Activated CD4-positive, alpha-beta T cell treated with anti-CD3 and anti-CD28 coated beads for 36 hours (primary cell): ENCODE measurements at places on chromosomes 1 and 21.

DNA sequence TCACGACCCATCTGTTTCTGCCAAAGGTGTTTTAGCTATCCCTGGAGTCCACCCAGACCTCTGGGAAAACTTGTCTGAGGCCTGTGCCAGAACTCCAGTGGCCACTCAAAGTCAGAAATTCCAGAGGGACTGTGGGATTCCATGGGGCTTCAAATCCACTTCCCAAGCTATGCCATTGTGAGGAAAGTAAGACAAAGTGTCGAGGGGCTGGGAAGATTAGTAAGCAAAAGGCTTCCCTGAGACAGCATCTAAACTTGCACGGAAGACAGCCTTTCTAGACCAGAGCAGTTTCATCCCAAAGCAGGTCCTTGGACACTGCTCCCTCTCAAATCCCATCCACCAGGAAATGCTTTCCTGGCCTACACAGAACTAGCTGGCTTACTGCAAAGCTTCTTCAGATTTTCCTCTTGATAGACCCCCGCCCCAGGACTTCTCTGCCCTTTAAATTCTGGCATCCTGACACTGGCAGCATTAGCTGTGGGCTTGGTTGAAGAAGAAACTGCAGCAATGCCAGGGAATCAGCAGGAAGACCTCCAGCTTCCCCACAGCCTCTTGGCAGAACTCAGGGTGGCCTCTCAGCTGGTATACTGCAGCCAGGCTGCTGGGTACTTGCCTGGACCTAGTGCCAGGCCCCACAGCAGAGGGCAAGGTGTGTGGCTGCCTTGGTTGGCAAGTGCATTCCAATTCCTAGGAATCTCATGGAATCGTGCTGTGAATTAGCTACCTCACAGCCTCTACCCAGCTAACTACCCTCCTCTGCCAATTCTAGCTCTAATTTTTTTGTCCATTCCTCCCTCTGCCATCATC lies 27.3 kb upstream of the LMX1A start:
- DNase-seq, result no peak

DNA sequence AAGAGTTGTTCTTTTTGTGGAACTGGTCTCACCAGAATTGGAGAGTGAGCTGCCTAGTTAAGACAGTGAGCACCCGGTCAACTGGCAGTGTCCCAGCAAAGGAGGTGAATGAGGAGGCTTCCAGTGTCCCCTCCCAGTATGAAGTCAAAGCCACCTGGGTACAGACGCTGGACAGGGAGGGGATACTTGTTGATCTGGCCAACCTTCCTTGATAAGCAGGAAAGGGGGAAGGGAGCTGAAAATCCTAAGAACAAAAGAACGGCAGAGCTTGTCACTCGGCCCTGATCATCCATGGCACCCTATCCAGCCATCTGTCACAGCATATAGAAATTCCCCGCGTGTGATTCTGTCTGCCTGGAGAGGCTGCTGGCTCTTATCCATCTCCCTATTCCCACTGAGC lies 91.5 kb downstream of the SSBP3 start:
- DNase-seq, result no peak

- DNase-seq, result no peak
Observed at GRCh38 chr1:54114955-54115354, 37.8 kb downstream of the CDCP2 start.

DNA sequence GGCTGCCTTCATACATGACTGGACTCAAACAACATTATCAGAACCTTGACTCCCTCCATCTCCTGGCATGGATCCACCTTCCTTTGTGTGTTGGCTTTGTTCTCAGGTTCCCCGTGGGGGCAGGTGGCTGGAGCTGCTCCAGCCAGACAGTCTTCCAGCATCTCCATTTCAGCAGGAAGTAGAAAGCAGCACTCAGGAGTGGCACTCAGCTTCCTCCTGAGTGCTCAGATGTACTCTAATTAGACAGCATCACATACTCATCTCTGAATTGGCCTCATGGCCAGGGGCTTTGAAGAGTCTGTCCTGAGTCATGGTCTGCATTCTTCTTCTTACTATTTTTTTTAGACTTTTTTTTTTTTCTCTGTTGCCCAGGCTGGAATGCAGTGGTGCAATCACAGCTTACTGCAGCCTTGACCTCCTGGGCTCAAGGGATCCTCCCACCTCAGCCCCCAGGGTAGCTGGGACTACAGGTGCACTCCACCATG lies 27.9 kb downstream of the OVAAL start:
- peak; percentile 27 for DNase-seq

- peak; percentile 72 for DNase-seq
Observed at GRCh38 chr1:38858833-38859560, 575 bp downstream of the RRAGC start.

DNA sequence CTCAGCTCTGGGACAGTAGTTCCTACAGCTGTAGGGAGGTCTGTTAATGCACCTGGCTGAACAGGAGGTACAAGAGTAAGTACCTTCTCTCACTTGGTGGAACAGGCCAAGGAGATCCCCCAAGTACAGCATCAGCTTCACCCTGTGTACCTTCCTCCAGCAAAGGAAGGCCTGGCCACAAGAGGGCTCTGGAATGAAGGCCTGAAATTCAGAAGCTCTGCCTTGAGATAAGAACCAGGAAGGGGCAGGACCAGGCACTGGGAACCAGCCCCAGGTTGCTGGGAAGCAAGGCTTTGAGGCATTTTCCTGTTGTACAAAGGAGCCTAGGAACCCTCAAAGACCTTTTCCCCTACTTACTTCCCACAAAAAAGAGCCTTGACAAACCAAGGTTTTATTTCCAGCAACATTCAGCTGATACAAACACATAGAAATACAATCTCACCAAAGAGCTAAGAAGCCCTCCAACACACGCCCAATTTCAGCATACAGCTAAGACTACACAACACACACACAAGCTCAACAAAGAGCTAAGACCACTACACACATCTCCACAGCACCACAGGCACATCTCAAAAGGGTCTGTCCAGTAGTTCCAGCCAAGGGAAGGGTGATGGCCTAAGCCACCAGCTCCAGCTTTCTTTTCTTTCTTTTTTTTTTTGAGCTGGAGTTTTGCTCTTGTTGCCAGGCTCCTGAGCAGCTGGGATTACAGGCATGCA lies 23.5 kb downstream of the F11R start:
- peak; percentile 71 for DNase-seq

- peak; percentile 11 for DNase-seq
Observed at GRCh38 chr1:43004587-43005459, 46.2 kb upstream of the SLC2A1 start.

GRCh38 chr1:81811757-81812371 lies 11.1 kb downstream of the ADGRL2 start:
- DNase-seq, result no peak

- no peak for DNase-seq
Observed at GRCh38 chr1:35524106-35524505, 33.1 kb downstream of the KIAA0319L start.

DNA sequence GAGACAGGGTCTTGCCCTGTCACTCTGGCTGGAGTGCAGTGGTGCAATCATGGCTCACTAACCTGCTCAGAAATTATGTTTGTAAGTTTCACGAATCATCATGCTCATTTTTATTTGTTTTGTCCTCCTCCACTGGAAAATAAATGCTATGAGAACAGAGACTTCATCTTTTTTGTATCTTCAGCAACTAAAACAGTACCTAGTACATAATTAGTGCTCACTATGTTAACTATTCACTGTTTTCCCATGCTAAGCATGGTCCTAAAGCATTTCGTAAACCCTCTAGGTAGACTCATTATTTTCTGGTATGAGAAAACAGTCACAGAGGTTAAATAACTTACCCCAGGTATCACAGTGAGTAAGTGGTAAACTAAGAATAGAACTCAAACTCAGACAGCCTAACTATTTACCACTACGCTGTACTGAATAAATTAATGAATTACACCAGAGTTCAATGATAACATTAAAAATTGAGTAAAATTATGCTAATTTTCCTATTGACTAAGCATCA lies 118.4 kb downstream of the RERE start:
- no peak for DNase-seq

- DNase-seq, result no peak
Observed at GRCh38 chr1:231338270-231339128, at the start of gene SPRTN. Gene SPRTN, plus strand, starts transcription at chr1:231338293. Its CDS starts 91 bp downstream, at chr1:231338384.

GRCh38 chr1:171581226-171581625 lies 40.8 kb upstream of the MYOCOS start:
- no peak for DNase-seq

- DNase-seq, result no peak
Observed at GRCh38 chr1:32901823-32902534, 790 bp upstream of the TMEM54 start.

GRCh38 chr1:158810311-158810710 lies 20.8 kb upstream of the MNDA start:
- DNase-seq, result no peak

- no peak for DNase-seq
Observed at GRCh38 chr1:233641029-233641428, 27.1 kb downstream of the KCNK1 start.

GRCh38 chr1:195026792-195027191 lies 1581.4 kb downstream of the KCNT2 start:
- no peak for DNase-seq

GRCh38 chr1:72037745-72038343 lies 244.5 kb downstream of the NEGR1 start:
- peak; percentile 38 for DNase-seq

- DNase-seq, result peak; percentile 56
Observed at GRCh38 chr1:1032424-1032823, 12.5 kb downstream of the AGRN start.

GRCh38 chr1:97350241-97350640 lies 570.6 kb downstream of the DPYD start:
- DNase-seq, result no peak

GRCh38 chr1:21184276-21184675 lies 7.6 kb upstream of the EIF4G3 start:
- no peak for DNase-seq

- DNase-seq, result peak; percentile 83
Observed at GRCh38 chr1:26862781-26863684, at the start of gene SFN. Gene SFN, plus strand, starts transcription at chr1:26863149. Its CDS starts 64 bp downstream, at chr1:26863213.

- DNase-seq, result no peak
Observed at GRCh38 chr21:28789523-28789922, 203.2 kb downstream of the LTN1 start.

DNA sequence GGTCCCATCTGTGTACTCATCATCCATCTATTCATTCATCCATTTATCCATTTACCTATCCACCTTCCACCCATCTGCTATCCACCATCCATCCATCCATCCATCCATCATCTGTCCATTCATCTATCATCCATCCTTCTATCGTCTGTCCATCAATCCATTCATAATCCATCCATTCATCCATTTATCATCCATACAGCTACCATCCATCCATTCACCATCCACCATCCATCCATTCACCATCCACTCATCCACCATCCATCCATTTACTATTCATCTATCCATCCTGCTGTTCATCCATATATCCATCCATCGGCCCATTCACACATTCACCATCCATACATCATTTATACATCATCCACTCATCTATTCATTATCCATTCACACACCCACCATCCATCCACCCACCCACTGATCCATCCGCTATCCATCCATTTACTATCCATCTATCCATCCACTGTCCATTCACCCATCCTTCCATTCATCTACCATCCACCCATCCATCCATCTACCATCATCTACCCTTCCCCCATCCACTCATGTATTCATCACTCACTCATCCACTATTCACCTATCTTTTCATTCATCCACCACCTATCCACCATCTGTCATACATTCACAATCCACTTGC lies 96.4 kb downstream of the TRIM11 start:
- no peak for DNase-seq

DNA sequence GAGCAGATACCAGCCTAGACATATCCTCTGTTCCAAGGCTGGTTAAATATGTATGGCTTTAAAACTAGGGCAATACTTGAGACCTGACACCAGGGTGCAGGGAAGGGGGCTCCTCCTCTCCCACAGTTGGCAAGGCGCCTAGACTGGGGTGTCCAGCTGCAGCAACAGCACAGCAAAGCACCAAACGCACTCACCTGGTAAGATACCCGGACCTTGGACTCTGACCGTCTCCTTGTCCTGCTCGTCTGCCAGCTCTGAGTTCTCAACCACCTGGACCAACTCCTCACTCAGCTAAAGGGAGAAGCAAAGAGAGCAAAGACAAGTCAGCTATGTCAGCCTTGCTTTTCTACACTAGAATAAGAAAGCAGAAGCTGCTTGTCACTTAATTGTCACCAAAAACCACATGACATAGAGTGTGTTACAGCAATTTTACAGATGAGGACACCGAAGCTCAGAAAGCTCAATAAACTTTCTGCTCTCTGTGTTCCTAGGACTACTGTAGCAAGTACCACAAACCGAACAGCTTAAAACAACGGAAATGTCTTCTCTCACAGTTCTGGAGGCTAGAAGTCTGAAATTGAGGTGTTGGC lies 4.4 kb downstream of the PACC1 start:
- DNase-seq, result no peak

DNA sequence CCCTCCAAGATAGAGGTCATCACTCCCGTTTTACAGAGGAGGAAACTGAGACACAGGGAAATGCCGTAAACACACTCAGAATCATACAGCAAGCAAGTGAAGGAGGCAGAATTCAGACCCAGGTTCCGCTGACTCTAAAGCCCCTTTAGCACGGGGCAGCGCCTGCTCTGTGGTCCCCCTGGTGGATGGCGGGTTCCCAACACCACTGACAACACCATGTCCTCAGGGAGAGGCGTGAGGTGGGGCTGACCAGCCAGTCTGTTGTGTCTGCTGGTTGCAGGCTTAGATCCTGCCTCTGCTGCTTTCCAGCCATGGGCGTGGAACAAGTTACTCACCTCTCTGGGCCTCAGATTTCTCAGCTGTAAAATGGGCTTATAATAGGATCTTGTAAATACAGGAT lies 617.3 kb downstream of the MATN1 start:
- DNase-seq, result peak; percentile 34

DNA sequence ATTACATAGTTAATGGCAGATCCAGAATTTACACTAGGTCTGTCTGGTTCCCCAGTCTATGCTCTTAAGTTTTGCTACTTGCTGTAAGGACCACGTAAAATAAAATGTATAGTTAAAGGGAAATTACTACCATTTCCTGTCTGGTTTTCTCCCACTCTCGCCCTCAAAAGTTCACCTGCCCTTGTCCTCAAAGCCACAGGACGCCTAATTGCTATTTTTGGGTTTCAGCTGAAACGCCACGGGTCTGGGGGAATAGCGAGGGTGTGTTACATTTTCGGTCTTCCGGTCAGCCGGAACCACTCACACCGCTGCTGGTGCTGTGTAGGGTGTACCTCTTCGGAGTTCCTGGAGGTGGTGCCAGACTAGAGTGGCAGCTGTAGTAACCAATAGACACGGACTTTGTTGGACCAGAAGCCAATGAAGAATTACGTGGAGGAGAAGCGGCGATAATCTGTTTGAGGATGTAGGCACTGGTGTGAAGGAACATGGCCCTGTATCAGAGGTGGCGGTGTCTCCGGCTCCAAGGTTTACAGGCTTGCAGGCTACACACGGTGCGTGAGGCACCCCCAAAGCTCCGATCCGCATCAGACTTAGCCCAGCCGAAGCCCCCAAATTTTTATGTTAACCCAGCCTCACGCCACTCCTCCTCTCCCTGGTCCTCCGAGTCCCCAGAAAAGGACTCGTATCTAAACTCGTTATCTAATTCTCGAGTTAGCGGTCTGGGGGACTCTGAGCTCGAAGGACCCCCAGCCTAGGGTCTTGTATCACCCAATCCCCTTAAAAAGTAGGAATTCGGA lies at the start of gene TARS2:
TARS2 (plus strand) TSS at position 454 of the 797 bp plus-strand sequence; CDS start at position 486, 32 bp downstream.
- DNase-seq, result peak; percentile 96
